ENCODE measurements at places on chromosomes 2 and 18.

DNA sequence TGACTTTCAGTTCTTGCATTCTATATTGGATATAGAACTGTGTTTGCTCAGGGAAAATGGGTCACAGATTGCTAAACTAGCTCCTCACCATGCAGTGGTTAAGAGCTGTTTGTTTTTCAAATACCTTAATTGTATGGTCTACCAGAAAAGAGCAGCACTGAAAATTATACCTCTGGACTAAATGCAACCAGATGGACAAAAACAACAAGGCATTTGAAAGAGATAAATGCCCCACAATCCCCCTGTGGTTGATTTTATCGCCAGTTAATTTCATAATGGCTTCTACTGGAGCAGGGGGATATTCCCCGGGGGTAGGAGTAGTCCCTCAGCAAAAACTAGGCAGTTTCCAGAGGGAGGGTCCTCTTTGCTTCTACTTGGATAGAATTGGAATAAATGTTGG lies 267.9 kb upstream of the TNP1 start:
- no peak for DNase-seq

DNA sequence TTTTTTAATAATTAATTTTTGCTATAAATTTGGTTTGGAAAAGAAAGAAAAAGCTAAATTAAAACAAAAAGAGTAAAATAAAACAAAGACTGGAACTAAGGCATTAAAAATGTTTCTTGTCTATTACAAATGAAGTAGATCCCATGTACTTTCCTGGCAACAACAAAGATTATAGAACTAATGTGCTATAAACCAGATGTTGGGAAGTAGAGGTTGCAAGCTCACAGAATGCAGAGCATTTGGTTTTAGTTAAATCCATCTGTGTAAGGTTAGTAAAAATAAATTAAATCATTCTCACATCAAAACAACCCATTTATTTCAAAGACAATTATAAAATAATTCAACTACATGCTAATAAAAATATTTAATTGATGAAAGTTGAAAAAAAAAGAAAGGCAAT lies 157.2 kb upstream of the ZC3H15 start:
- no peak for DNase-seq

DNA sequence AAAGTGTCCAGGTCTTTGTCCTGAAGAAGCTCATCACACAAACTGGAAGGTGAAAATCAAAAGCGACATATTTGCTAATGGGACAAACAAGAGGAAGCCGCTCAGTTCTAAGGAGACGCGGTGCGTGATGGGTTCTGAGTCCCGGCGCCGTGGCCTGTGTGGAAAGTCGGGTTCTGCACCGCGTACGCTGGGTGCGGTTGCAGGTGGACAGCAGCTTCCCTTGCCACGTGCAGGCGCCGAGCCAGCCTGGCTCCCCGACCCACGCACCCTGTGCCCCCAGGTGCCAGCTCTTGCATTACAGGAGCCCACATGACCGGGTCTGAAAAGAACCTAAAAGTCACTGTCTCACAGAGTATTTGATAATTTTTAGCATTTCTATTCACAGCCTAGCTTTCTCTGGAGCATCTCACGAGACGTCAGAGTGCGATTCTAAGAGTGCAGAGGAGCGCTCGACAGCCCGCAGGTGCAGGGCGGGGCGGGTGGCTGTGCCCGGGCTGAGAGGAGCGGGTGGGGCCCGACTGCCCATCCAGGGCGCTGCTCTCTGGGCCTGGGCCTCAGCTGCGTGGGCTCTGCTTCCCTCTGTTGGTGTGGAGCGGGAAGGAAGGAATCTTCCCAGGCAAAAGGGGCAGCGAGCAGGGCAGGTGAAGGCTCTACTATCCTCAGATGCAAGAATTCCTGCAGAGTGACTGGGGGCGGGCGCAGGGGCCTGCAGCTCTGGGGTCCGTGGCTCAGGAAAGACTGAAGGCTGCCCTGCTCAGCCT lies 39.4 kb downstream of the MYT1L start:
- DNase-seq = no peak

DNA sequence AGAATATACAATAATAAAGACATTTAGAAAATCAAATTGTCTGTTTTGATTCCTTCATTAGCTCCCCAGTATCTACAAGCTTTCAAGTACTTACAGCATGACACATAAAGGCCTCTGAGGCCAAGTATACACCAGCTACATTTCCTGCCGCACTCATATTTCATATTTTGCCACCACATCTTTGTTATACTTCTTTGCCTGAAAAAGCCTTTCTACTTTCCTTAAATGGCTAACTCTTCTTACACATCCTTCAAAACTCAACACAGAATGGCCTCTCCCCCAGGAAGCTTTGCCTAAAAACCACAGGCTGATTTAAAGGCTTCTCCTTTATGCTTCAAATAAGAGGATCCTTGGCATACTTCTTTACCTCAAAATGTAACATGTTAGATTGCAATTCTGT lies 4.5 kb downstream of the STK17B start:
- DNase-seq = no peak

- DNase-seq = no peak
These were observed 54.9 kb upstream of the SLC5A7 start for GRCh38 chr2:107931412-107931811.

DNA sequence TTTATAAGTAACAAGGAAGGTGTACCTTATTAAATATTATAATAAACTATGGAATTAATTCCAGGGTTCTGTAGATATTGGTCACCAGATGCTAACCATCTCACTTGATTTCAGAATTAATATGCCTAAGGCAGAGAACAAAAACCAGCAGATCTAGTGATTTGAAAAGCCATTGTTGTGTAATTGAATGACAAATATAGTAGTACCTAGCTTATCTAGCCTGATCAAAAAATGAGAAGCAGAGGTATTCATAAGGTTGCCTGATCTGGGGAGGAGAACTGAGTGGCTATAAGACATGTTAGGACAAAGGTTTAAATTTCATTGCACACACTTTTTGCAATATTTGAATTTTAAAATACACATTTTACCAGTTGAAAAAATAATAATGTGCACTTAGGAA lies 132.0 kb upstream of the UBE2E3 start:
- no peak for DNase-seq

DNA sequence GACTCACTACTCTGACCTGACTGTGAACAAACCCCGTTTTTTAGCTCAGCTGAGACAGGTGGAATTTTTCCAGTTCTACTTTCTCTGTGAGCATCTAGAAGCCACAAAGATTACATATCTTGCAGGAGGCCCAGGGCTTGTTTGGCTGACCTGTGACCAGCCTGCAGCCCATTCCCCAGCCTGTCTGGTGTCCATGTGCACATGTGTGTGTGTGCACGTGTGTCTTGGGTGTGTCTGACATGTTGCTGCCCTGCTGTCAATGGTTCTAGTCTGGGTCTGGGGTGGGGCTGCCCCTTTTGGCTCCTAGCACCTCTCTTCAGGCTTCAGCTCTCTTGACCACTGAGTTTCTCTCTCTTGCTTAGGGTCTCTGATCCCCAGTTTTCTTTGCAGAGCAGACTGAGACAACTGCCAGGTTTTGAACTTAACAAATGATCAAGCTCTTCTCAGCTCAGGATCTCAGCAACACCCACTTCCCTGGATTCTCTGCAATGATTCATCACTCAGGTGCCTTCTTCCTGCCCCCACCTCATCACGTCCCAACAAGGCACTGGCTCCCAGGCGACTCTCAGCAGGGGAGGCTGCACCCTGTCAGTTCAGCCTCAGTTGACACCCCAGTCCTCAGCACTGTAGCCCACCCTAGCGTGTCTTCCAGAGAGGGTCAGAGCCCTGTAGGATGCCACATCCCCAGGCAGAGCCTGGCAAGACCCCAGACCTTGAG lies 130.3 kb downstream of the CELF4 start:
- DNase-seq = no peak

DNA sequence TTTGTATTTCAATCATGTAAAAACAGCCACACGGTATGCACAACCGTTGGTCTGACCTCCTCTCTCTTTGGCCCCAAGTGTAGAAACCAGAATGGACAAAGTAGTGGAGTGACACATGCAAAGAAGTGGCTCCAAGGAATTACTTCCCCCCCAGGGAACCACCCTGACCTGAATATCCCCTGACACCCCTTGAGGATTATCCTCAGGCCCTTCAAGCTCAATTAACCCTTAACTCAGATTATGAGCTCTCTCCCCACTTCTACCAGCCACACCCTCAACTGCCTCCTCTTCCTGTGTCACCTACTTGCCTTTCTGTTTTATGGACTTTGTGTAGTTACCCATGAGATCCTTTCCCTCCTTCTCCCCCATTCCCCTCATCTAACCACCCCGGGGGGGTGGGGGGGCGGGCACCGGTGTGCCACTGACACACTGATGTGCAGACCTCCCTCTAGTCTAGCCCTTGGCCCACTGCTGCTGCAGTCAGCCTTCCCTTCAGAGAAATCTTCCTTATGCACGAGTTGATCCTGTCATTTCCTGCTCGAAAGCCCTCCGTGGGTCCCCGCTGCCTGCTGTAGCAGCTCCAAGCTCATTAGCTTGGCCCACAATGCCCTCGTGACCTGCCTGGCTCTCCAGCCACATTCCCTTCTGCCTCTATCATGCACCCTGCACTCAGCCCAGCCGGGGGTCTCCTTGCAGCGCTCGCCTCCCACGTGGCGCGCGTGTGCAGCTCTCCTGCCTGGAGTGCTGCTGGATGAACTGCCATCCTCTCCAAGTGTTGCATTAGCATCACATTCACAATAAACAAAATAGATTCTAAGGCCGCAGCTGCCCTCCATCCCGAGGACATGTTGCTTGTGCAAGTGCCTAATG lies 40.1 kb upstream of the TMEM177 start:
- DNase-seq = no peak

- no peak for DNase-seq
These were observed 299.1 kb upstream of the GALNT5 start for GRCh38 chr2:156958374-156958773.

- DNase-seq = no peak
These were observed 1.2 kb downstream of the FN1 start for GRCh38 chr2:215434447-215435279.

DNA sequence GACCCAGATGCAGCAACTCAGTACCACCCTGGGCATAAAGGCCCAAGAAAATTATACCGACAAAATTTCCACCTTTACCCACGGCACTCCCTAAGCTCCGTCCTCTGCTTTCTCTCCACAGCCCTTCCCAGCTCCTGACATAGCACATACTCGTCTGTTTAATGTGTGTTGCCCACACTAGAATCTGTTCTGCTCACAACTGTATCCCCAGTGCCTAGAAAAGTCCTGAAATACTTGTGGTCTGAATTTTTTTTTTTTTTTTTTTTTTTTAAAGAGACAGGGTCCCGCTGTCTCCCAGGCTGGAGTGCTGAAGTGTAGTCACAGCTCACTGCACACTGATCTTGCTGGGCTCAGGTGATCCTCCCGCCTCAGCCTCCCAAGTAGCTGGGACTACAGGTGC lies 62.3 kb downstream of the ADCY3 start:
- no peak for DNase-seq

- no peak for DNase-seq
These were observed 8.8 kb downstream of the FOSL2 start for GRCh38 chr2:28401411-28401810.

- DNase-seq = no peak
These were observed 7.4 kb upstream of the FHL2 start for GRCh38 chr2:105406221-105406620.

GRCh38 chr2:176856683-176857082 lies 355.9 kb upstream of the HNRNPA3 start:
- no peak for DNase-seq

DNA sequence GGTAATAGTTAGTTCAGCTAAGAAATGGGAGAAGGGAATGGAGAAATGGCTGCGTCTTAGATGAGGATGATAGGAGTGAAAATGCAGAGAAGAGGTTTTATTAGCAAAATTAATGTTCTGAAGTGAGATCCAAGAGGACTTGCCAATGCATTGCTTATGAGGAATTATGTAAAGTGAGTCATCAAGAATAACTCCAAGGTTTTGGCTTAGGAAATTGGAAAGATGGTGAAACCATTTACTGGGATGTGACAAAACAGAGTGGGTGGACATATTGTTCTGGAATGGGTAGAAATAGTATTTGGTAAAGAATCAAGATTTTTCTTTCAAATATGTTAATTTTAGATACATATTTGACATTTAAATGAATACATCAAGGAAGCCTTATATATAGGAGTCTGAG lies 306.6 kb upstream of the CYRIA start:
- DNase-seq = no peak

DNA sequence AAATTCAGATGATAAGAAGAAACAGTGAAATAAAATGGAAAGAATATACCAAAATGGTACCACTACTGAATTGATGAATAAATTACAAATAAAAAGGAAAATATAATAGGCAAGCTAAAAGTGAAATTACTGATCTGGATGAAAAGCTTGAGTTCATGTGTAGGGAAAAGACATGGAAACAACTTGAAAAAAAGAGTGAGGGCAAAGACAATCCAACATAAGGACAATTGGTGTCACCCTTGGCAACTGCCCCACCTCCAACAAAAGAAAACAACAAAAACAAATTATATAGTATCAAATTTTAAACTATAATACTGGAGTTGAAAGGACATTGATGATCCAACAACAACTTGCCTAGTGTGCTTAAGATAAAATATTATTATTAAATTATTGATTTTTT lies 37.6 kb downstream of the PPP1R1C start:
- DNase-seq = no peak
